ENCODE measurements at places on chromosomes 6 and 20.

DNA sequence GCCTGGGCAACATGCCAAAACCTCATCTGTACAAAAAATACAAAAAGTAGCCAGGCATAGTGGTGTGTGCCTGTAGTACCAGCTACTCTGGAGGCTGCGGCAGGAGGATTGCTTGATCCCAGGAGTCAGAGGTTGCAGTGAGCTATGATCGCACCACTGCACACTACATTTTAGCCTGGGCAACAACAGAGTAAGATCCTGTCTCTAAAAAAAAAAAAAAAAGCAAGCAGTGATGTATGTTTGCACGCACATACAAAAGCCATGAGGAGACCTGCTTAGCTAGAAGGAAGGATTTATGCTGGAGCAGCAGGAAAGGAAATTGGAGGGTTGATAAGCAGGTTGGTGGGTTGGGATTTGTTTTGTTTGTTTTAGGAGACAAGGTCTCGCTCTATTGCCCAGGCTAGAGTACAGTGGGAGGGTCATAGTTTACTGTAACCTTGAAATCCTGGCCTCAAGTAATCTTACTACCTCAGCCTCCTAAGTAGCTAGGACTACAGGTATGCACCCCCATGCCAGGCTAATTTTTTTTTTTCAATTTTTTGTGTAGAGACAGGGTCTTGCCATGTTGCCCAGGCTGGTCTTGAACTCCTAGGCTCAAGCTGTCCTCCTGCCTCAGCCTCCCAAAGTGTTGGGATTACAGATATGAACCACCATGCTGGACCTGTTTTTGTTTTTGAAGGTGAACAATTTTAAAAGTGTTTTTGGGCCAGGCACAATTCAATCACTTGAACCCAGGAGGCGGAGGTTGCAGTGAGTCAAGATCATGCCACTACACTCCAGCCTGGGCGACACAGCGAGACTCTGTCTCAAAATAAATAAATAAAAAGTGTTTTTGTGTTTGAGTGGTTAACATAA is 4.0 kb downstream of the ZSWIM3 start:
- peak; percentile 44 for DNase-seq

DNA sequence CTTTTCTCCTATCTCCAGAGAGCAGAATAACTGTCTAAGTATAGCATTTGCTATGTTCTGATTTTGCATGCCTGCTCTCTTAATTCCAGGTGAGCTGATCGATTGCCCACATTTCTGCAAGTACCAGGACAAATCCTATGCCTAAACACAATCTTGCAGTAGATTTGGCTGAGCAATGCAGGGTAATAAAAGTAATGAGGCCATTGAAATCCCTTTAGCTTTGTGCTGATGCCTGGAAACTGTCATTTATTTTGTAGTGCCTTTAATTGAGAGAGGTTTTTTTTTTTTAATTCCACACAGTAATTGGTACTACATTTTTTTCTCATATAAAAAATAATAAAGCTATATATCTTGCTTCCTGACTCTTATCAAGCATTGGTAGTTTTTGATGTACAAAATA is 252.3 kb downstream of the NKAIN2 start:
- no peak for DNase-seq

- DNase-seq = no peak
These were observed 126.0 kb downstream of the ADGRB3 start for GRCh38 chr6:68760941-68761676.

DNA sequence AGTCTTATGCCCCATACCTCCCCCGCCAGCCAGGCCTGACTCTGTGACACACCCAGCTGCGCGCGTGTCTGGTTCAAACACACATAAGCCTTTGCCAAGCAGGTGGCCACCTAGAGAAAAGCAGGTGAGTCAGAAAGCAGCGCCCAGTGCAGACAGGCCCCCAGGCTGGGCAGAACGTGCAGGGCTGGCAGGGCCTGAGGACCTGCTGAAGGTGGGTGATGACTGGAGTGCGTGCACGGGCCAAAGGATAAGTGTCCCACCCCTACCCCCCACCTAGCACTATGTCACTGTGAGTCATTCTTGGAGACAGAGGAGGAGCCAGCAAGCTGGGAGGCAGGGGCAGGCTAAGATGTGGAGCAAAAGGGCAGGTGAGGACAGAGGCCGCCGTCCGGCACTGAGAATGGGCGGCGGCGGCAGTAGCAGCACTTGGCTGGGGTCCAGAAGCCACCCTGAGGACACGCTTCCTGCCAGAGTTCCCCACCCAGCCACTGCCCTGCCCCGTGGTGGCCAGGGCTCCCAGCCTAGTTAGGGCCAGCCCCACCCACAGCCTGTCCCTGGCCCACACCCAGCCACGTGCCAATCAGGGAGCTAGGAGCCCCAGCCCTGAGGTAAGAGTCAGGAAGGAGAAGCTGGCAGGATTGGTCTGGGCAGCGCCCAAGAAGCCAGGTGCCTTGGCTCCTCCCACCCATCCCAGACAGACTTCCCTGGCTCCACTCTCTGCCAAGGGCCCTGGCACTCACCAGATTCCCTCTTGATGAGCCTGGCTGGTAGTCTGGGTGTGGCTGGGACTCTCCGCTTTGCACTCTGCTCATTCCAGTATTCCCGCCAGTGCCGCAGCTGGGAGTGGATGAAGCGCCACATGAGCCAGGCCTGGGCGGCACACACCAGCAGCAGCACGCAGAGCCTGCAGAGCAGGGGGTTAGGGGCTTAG is 72.7 kb downstream of the TRAM2 start:
- DNase-seq = peak; percentile 96

GRCh38 chr6:47402081-47402480 is 75.5 kb upstream of the CD2AP start:
- no peak for DNase-seq

- no peak for DNase-seq
These were observed 105.7 kb downstream of the PLEKHG1 start for GRCh38 chr6:150705392-150705791.

DNA sequence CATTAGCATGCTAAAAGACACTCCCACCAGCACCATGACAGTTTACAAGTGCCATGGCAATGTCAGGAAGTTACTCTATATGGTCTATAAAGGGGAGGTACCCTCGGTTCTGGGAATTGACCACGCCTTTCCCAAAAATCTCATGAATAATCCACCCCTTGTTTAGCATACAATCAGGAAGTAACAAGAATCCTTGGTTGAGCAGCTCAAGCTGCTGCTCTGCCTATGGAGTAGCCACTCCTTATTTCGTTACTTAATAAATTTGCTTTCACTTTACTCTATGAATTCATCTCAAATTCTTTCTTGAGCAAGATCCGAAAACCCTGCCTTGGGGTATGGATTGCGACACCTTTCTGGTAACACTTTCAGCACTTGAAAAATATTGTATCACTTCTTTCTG is 243.0 kb downstream of the BMP2 start:
- no peak for DNase-seq

Data from NCI-H510A (cell line).